ENCODE measurements at places on chromosomes 11 and 22. TPM values are rescaled to one million over a fixed set of nuclear protein-coding genes. Genes with fewer than 3 reads are reported as not detected.

Gene C22orf42
- total RNA-seq = not detected

Gene LGALS12
- total RNA-seq = 0.43 TPM

Gene SCGB1A1
- total RNA-seq = 5,001 TPM

Gene SLN
- total RNA-seq = not detected
